ENCODE measurements at places on chromosomes 2 and 18. TPM values are rescaled to one million over a fixed set of nuclear protein-coding genes. Genes with fewer than 3 reads are reported as not detected.

DNA sequence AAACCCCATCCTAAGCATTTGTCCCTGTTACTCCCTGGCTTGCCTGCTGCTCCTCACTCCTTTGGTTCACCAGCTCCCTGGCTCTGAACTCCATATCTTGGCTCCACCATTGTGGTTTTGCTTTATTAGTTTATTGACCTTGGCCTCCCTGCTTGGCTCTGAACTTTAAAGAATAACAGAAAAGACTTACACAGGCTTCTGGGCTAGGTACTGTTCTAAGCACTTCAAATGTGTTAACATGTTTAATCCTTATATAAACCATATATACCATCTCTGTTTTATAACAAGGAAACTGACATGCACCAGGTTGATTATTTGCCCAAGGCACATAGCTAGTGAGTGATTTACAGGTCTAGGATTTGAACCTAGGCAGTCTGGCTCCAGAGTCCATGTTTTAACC lies 149.7 kb upstream of the CAPN13 start:
- no peaks in the 10 kb centered on the region for H3K36me3 ChIP-seq
- no peaks in the 10 kb centered on the region for H3K4me1 ChIP-seq
- DNase-seq: no peak
- peaks cover 2% of the 10 kb centered on the region for H3K27me3 ChIP-seq
- no peak overlapping the region for H3K27ac ChIP-seq

DNA sequence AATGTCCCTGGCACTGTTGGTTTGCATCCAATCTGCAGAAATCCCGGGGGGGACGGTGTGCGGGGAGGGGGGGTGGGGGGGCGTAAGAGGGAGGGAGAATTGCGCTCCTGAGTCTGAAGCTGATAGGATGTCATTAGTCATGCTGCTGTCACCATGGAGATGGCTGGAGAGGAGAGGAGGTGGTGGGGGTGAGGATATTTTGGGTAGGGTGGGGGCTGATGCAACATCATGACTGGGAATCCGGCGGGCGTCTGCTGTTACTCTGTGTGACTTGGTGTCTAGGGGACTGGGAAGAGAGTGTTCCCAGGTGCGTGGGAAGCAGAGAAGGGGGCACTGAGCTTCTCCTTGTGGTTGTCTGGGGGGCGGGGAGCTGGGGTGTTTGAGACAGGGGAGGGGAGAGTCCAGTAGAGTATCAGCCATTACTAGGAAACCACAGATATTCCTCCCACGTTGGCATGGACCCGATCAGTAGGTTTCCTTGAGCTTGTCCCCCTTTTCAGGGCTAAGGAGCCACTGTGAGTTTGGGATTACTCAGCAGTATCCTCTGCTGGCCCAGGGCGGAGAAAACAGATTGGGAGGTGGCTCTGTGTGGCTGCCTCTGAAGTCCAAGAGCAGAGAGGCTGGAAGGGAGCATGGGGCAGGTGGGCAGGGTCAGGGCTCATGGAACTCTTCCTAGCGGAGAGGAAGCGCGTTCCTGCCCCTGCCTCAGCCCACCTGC lies 18.9 kb downstream of the TET3 start:
- H3K36me3 ChIP-seq: no peaks in the 10 kb centered on the region
- peak overlapping the region; percentile 94 for H3K4me3 ChIP-seq
- no peak for DNase-seq

DNA sequence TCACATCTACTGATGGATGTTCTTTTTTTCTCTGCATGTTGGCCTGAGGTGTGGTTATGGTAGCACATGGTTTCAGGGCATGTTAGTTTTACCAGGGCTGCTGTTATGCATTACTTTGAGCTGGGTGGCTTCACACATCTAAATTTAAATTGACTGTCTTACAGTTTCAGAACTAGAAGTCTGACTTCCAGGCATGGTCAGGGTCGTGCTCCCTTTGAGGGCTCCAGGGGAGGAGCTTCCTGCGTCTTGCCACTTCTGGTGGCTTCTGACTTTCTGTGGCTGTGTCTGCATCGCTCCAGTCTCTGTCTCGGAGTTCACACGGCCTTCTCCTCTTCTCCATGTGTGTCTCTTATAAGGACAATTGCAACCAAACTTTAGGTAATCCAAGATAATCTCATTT lies 143.9 kb downstream of the GALR1 start:
- no peaks in the 10 kb centered on the region for H3K27me3 ChIP-seq
- H3K4me3 ChIP-seq: no peak overlapping the region
- H3K27ac ChIP-seq: no peak overlapping the region
- DNase-seq: no peak
- H3K36me3 ChIP-seq: no peaks in the 10 kb centered on the region

DNA sequence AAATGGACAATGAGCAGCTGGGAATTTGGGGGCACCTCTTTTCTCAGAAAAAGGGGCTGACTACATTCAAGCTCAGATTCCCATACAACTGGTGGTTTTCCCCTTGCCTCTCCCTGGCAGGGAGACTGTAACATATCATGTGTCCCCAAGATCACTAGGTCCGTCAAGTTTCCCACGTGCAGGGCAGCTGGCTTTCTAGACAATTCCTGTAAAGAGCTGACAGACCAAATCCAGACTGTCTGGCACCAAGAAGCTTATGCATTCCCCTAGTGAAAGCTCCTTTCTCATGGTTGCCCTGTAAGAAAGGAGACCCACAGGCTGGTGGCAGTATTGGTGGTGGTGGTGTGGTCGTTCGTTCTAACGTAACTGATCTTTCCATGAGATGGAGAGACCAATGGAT lies 48.8 kb downstream of the THUMPD2 start:
- H3K4me1 ChIP-seq: peaks cover 10% of the 10 kb centered on the region
- H3K27ac ChIP-seq: no peak overlapping the region
- no peak for DNase-seq
- no peak overlapping the region for H3K4me3 ChIP-seq
- peaks cover 41% of the 10 kb centered on the region for H3K36me3 ChIP-seq
- no peaks in the 10 kb centered on the region for H3K27me3 ChIP-seq

The PDCL3 gene
- 35.4 TPM for total RNA-seq

DNA sequence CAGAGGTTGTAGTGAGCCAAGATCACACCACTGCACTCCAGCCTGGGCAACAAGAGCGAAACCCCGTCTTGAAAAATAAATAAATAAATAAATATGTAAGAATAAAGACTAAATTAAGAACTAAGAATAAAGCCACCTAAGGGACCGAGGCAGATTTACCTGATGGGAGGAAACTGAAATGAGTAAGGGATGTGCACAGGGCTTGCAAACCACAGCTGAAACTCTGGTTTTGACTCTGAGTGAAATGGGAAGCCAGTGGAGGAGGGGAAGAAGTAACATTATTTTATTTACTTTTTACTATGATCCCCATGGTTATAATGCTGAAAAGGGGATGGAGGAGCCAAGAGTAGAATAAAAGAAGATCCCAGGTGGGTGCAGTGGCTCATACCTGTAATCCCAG lies 107.3 kb downstream of the CABYR start:
- peaks cover 9% of the 10 kb centered on the region for H3K36me3 ChIP-seq
- no peaks in the 10 kb centered on the region for H3K27me3 ChIP-seq
- no peak overlapping the region for H3K4me3 ChIP-seq
- no peaks in the 10 kb centered on the region for H3K4me1 ChIP-seq

The NBEAL1 gene
- total RNA-seq: 12.3 TPM

DNA sequence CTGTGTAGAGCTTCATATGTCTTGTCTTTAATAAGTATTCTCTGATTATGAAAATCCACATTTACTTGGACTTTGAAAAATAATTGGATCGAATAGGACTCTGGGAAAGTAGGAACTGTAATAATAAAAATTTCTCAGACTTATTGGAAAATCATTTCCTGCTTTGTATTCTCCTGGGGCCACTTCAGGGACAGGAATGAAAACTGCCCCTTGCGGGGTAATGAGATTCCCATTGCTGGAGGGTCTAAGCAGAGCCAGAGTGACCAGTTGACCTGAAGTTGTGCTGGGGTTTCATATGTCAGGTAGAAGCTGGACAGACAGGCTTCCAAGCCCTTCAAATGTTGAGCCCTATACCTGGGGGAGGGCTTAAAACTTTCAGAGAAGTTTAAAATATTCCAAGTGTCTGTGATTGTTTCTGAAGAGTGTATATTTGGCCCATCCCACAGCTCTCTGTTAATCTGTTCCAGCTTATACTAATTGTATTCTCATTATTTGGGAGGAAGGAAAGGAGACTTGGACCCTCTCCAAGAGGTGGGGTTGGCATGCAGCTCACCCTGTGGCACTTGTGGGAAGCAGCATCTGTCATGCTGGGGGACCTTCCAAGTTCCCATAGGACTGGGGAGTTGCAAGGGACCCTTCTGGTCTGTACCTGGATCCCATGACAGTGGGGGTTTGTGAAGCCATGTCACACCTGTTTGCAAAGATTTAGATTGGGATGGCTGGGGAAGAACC lies 268.7 kb upstream of the ATP5MC3 start:
- no peaks in the 10 kb centered on the region for H3K27me3 ChIP-seq
- H3K4me3 ChIP-seq: no peak overlapping the region
- peaks cover 16% of the 10 kb centered on the region for H3K4me1 ChIP-seq

- H3K4me3 ChIP-seq: no peak overlapping the region
- no peaks in the 10 kb centered on the region for H3K36me3 ChIP-seq
- no peak for DNase-seq
Measured at GRCh38 chr2:23411752-23412431, 26.9 kb downstream of the KLHL29 start.

DNA sequence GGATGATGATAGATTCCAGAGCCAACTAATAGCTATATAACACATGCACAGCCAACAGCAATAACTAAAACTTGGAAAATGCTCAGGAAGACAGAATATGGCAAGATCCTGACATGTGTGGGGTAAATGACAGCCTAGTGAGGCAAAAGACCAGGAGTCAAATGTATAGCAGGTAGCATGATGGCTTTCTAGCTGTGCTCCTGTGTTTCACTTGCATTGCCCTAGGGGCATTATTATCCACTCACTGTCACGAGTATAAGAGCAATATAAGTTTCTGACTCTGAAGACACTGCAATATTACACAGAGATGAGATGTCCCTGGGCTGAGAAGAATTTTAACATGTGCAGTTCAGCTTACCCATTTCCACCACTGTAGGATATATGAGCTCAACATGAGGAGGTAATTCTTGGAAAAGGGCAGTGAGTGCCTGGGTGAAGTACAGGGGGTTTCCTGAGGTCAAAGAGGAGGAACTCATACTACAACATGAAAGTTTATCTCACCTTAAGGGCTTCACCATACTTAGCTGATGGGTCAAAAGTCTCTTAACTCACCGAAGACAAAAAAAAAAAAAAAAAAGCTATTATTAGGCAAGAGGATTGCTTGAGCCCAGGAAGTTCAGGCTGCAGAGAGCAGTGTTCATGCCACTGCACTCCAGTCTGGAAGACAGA lies 1385.6 kb upstream of the SLC39A10 start:
- no peaks in the 10 kb centered on the region for H3K27me3 ChIP-seq
- H3K4me1 ChIP-seq: no peaks in the 10 kb centered on the region
- no peaks in the 10 kb centered on the region for H3K36me3 ChIP-seq
- no peak for DNase-seq
- no peak overlapping the region for H3K4me3 ChIP-seq

The MCFD2 gene
- 79.8 TPM for total RNA-seq

The FIGN gene
- total RNA-seq: 58.1 TPM

GRCh38 chr2:68721482-68722101 lies 13.0 kb upstream of the ARHGAP25 start:
- peaks cover 6% of the 10 kb centered on the region for H3K4me1 ChIP-seq
- no peaks in the 10 kb centered on the region for H3K36me3 ChIP-seq
- no peak overlapping the region for H3K27ac ChIP-seq
- no peaks in the 10 kb centered on the region for H3K27me3 ChIP-seq

- H3K4me3 ChIP-seq: no peak overlapping the region
- no peaks in the 10 kb centered on the region for H3K36me3 ChIP-seq
- H3K4me1 ChIP-seq: peaks cover 12% of the 10 kb centered on the region
- peaks cover 4% of the 10 kb centered on the region for H3K27me3 ChIP-seq
Measured at GRCh38 chr2:205822579-205822978, 140.3 kb downstream of the NRP2 start.

- H3K27me3 ChIP-seq: no peaks in the 10 kb centered on the region
- H3K36me3 ChIP-seq: peaks cover 15% of the 10 kb centered on the region
- DNase-seq: peak; percentile 23
- H3K4me1 ChIP-seq: peaks cover 39% of the 10 kb centered on the region
Measured at GRCh38 chr2:152715854-152716428, 1.3 kb downstream of the PRPF40A start.

The LAMA3 gene
- total RNA-seq: 0.35 TPM

DNA sequence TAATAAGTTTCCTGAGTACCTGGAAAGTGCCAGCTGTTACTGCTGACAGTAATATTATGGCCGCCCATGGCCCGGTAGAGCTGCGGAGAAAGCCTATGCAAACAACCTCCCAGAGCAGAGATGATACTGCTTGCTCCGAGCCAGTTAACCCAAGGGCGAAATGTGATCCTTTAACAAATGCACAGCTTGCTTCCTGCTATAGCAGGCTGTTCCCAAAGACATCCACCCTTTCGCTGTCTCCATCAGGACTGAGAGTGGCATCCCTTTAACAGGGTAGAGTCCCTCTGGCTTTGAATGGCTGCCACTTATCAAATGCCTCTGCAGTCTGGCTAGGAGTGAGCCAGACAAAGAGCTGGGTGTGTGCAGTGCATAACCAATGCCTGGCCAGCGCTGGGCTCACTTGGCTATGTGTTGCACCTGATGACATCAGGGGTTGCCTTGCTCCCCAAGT lies 69.7 kb upstream of the DAPL1 start:
- no peaks in the 10 kb centered on the region for H3K36me3 ChIP-seq
- H3K4me3 ChIP-seq: no peak overlapping the region
- no peak for DNase-seq

The SERPINB12 gene
- not detected for total RNA-seq

The RAB27B gene
- 0.44 TPM for total RNA-seq

GRCh38 chr2:68434981-68435380 lies 32.1 kb downstream of the FBXO48 start:
- H3K27ac ChIP-seq: no peak overlapping the region
- no peak for DNase-seq
- H3K4me1 ChIP-seq: no peaks in the 10 kb centered on the region
- no peak overlapping the region for H3K4me3 ChIP-seq
- H3K36me3 ChIP-seq: no peaks in the 10 kb centered on the region

DNA sequence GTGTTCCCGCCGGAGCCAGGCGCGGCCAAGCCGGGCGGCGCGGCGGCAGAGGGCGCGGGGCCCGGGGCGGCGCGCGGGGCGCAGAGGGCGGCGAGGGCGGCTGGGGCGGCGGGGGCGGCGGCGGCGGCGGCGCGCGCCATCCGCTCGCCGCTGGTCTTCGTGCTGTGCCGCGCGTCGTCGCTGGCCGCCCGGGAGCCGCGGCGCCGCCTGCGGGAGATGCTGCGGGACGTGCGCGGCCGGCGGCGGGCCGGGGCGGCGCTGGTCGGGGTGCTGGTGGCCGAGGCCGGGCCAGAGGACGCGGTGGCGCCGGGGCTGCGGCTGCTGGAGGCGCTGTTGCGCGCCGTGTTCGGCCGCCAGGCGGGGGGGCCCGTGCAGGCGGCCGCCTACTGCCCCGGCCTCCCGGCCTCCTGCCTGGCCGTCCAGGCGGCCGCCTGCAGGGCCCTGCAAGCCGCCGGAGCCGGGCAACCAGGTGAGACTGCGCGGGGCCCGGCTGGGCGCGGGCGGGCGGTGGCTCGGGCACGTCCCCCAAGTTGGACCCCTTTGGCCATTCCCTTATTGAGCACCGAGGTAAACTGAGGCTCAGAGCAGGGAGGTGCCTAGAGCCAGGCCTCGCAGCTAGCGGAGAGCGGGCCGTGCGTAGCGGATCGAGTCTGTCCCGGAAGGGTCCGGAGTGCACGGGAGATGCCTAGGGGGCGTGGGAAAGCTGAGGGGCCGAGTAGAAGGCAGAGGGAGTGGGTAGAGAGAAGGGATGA lies 584 bp downstream of the C2orf72 start:
- peaks cover 5% of the 10 kb centered on the region for H3K4me1 ChIP-seq
- H3K36me3 ChIP-seq: no peaks in the 10 kb centered on the region
- H3K4me3 ChIP-seq: peak overlapping the region; percentile 82
- H3K27me3 ChIP-seq: peaks cover 66% of the 10 kb centered on the region

- H3K4me3 ChIP-seq: no peak overlapping the region
- no peaks in the 10 kb centered on the region for H3K27me3 ChIP-seq
- H3K27ac ChIP-seq: no peak overlapping the region
- H3K4me1 ChIP-seq: peaks cover 7% of the 10 kb centered on the region
Measured at GRCh38 chr18:6659963-6660725, 69.4 kb upstream of the ARHGAP28 start.

Data from neural crest cell (in vitro differentiated cells).